ENCODE measurements at places on chromosomes 4 and X. TPM values are rescaled to one million over a fixed set of nuclear protein-coding genes. Genes with fewer than 3 reads are reported as not detected.

The PAK3 gene
- total RNA-seq: 0.69 TPM

DNA sequence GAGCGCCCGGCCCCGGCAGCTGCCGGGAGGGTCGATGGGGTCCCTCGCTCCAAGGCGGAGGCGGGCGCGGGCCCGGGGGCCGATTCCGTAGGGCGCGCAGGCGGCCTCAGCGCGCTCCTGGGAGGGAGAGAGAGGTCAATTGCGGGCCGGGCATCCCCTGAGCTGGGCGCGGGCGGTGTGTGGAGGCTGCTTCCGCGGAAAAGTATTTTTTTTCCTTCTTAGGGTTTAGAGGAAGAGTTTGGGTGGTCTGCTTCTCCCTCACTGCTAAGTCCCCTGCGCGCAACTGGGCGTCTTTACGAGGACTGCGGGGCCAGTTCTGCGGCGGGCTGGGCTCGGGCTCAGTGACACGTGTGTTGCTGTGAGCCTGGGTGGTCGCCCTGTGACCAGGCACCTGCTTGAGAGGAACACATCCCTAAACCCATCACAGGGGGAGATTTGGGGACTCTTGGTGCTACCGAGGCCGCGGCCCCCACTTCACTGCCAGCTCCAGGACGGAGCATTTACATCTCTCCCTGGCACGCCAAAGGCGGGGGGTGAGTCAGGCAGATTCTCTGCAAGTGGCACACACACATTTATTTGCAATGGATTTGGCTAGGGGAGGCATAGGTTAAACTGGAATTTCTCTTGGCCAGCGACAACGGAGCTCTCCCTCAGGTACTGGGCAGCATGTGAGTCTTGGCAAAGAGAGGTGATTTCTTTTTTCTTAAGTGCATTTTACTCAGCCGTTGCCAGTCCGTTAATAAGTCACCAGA lies 151.2 kb upstream of the SLC4A4 start:
- peak; percentile 69 for DNase-seq

DNA sequence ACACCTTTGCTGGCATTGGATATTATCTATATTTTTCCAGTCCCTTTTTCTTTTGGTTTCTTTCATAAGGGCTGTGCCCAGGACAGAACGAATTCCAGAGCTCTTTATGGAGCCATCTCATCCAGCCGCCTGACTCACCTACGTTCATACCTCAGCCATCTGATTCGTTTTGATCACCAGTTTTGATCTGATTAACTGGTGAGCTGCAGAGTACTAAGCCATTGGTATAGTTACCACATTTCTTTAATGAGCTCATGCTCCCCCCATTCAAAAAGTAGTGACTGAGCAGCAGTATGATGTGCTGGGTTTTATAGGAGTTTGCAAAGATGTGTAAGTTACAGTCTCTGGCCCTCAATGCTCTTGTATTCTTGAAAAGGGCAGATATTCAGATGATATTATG lies 43.0 kb upstream of the CDKN2AIP start:
- no peak for DNase-seq

GRCh38 chr4:19936476-19936875 lies 315.2 kb upstream of the SLIT2 start:
- no peak for DNase-seq

- no peak for DNase-seq
Observed at GRCh38 chr4:98481167-98481566, 177.2 kb downstream of the TSPAN5 start.

DNA sequence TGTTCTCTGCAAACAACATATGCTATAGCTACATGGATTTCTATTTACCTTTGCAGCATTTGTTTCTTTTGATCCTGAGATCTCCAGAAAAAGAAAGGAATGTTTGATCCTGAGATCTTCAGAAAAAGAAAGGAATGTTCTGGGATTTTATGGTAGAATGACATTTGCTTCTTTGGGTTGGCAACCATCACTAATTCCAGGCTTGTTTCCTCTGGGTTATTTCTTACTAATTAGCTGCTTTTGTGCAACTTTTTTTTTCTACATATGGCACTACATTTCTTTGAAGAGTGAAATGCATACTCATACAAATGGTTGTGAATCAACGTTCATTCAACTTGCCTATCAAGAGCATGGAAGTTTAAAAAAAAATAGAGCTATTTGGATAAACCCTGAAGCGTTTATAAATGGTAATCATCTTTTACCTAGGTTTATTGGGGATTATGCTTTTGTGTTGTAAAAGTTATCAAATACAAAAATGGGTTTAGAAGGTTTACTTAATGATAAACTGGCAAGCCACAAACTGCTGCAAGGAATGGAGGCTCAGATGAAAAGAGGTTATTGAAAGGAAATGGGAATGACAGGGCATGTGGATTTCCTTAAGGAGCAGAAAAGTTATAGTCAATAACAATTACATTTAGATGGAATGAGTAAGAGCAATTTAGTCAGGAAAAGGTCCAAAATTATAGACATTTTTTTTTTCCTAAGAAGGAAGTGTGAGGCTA lies 95.6 kb upstream of the PCDH18 start:
- no peak for DNase-seq

The DKK2 gene
- total RNA-seq: 2.7 TPM

All from right cardiac atrium (tissue), 5 donors.